ENCODE measurements at places on chromosomes 3 and 15.

- no peak for DNase-seq
Observed at GRCh38 chr3:134306320-134306719, 55.7 kb upstream of the RYK start.

DNA sequence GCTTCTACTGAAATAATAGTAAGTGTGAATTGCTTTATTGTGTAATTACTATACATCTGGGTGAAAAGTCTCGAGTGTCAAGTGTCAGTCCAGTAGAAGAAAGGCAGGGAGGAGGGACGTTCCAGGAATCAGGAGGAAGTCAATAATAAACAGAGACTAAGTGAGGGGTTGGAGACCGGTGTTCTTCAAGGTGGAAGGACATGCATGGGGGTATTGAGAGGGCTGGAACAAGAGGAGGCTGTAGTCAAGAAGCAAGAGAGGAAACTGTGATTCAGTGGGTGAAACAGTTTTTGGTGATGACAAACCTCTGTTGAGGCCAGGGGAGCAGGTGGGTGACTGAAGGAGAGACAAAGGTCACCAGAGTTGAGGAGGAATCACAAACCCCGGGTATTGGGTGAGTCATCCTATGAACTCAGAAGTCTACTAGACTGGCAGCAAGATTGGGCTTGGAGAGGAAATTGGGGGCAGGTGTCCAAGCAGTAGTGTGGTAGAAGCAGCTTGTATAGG is 11.6 kb upstream of the SCAMP5 start:
- peak; percentile 27 for DNase-seq

GRCh38 chr3:136141291-136141785 is 54.8 kb downstream of the MSL2 start:
- no peak for DNase-seq

DNA sequence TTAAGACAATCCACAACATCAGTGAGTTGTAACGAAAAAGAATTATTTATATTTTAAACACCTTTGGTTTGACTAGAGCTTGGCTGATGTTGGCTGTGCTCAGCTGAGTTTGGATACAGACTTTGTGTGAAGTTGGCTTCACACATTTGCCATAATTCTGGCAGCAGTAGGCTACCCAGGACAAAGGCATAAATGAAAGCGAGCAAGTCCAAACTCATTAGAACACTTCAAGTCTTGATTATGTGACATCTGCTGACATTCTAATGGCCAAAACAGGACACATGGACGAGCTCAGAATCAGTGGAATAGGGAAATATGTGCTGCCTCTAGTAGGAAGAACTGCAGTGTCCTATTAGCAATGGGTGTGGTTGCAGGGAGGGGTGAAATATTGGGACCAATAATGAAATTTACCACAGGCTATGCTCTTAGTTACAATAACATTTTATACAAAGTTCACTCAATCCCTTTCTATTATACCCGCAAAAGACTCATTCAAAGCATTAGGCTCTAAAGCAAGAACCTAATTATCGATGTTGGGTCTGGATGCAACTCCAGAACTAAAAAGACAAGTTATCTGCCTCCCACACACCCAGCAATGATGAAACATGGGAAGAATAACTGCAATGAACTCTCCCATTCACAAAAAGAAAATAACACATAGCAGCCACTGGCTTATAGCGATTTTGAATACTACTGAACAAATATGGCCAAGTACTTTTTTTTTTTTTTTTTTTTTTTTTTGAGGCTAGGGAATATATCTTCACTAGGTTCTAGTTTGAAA is 493.9 kb upstream of the RASGRP1 start:
- no peak for DNase-seq

GRCh38 chr15:25799906-25800700 is 63.0 kb downstream of the ATP10A start:
- DNase-seq: no peak
